ENCODE measurements at places on chromosomes 2 and 18. TPM values are rescaled to one million over a fixed set of nuclear protein-coding genes. Genes with fewer than 3 reads are reported as not detected.

Gene CNTNAP5
- polyA plus RNA-seq = not detected

Gene PTPRM
- 88.6 TPM for polyA plus RNA-seq

Gene RRM2
- 59.3 TPM for polyA plus RNA-seq

Gene VIT
- not detected for polyA plus RNA-seq

Gene ALLC
- not detected for polyA plus RNA-seq

Gene ZSWIM2
- not detected for polyA plus RNA-seq

Gene SERPINB12
- not detected for polyA plus RNA-seq

Gene DOK6
- polyA plus RNA-seq = 18.1 TPM

Gene FBXO36
- polyA plus RNA-seq = 6.6 TPM

Gene IL37
- not detected for polyA plus RNA-seq

Gene ACVR1C
- 0.23 TPM for polyA plus RNA-seq

Gene SKOR2
- not detected for polyA plus RNA-seq

Gene LOXHD1
- polyA plus RNA-seq = 1.2 TPM

Measured in left renal cortex interstitium (tissue), 4 donors.